ENCODE measurements at places on chromosomes 2 and 18.
A peak's percentile ranks its signal among the peaks of the same experiment; 100 is the strongest.

DNA sequence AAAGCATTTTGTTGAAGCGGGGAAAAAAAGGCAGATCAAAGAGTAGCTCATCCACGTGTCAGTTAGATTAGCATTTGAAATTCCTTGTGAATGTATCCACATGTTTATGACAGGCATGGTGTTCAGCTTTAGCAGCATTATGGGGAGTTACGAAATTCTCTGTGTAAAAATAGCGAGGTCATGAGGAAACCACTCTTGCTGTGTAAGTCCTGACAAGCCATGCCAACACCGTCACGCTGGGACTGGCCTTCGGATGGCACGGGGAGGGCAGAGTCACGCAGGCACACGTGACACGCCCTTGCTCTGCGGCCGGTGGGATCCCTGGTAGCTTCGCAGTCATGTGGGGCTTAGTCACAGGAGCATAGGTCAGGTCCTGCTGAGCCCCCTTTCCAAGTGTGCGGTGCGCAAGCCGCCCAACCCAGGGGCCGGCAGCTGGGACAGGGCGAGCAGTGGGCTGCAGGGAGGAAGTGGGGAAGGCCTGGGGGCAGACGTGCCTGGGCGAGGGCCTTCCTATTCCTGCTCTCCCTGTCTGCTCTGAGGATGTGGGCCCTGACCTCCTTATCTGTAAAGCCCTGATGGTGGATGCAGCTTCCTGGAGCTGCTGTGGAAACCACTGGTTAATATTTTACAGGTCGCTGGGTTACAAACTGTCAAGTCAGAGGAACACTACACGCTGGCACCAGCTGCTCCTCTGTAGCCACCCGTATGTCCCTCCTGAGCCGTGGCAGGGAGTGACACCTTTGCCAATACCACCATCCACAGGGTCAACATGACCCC, 18.0 kb downstream of the MBP start:
- DNase-seq: peak; percentile 98

- no peak for DNase-seq
Measured at GRCh38 chr2:69474688-69475087, 37.5 kb upstream of the NFU1 start.

- DNase-seq: peak; percentile 80
Measured at GRCh38 chr2:26011990-26012856, 21.7 kb upstream of the RAB10 start.

DNA sequence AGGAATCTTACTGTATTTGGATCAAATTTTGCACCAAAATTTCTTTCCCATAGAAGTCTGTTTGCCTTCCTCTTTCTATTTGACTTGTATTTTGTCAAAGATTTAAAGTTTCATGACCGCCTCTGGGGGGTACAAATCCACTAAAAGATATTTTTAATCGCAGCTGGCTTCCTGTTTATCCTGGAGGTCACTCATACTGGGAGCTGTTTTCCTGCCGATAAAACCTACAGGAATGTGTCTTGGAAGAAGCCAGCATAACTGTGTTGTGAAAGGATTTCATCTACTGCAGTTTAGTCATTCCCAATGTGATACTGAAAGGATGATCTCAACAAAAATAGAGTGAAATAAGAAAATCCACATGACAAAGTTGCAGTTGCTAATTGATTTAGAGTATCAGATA, 184.0 kb downstream of the RIT2 start:
- DNase-seq: no peak

GRCh38 chr2:66574701-66575624, 140.0 kb downstream of the MEIS1 start:
- DNase-seq: no peak

DNA sequence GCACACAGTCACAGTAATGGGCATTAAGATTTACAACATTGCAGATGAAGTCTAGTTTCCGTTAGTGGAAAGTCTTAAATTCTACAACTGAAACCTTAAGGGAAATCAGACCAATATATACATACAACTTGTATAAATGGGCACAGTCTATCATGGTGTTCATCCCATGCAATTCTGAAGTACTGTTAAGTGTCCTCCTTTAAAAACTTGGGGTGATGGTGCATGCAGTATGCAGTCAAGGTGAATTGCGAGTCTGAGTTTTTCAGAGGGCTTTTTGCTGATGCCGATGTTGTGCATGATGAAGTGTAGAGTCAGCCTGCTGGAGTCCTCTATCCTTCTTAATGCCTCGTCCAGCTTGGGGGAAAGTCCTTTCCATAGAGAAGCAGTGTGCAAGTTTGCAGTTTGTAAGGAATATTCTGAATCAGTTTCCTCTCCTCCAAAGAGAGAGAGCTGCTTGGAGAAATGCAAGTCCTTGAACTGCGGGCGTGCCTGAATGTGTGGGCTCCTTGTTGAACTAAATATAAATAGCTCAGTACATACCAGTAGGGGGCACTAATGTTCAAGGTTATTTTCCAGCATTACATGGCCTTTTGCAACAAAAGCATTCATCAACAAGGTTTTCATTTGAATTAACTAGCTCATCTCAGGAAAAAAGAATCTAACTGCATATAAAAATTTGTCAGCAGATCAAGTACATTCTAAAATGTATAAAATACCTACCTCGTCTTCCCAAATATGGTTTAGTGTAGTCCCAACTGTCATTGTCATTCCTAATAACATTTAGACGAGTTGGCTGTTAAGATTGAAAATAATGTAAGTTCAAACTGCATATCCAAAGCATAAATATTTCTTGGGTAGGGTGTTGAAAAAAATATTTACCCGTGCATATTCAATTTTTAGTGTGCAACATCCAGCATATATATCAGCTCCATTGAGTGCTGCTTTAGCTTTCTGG, 21.3 kb downstream of the HNRNPLL start:
- no peak for DNase-seq

GRCh38 chr2:206502729-206503128, 59.4 kb downstream of the ADAM23 start:
- DNase-seq: no peak

- peak; percentile 75 for DNase-seq
Measured at GRCh38 chr2:201233192-201233811, 27.0 kb upstream of the CASP8 start.

- no peak for DNase-seq
Measured at GRCh38 chr2:111178730-111179405, 58.2 kb downstream of the BCL2L11 start.

DNA sequence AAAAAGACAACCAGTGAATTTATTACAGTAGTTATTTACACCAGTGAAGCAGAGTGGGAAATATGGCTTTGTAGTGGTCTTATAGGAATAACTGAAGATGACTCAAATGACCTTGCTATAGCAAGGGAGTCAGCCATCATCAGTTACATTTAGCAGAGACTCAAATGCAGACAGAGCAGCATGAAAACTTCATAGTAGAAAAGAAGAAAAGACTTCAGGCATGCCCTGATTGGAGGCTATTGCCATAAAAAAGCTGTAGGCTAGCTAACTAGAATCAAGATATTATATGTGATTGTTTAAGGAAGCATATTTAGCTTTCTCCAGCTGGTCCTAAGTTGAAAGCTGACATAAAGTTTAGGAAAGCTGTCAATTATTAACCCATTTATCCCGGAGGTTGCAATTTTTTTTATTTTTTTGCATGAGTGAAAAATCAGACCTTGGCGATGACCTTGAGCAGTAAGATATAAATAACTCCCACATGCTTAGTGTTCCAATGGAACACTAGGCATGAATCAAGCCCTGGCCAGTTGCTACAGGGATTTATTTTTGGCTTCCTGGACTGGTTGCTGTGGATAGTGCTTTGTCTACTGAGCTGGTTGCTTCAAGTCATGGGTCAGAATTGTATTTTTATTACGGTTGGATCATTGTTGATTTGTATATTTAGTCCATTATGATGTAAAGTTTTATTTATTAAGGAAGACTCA, 675.6 kb upstream of the VRK2 start:
- DNase-seq: no peak

GRCh38 chr2:223897669-223898330, 47.3 kb downstream of the WDFY1 start:
- no peak for DNase-seq

DNA sequence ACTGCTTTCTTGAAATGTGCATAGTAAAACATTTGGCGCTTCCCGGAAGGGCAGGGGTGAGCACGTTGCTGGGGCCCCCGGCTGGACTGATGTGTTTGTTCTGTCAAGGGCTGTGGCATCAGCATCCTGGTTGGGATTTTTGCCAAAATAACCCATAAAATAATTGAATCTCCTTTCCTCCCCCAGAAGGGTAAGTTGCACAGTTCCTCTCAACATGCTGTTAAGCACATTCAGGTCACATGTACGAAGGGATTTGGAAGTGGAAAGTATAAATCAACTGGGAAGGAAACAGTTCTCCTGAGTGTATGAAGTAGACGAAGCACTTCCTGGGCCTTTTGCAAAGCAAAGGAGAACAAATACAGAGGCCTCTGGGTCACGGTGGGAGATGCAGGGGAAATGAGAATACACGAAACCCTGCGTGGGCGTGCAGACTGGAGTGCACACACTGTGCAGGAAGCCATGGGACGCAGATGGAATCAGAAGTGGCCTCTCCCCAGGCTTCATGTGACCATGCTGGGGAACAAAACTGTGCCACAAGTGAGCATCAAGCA, 183.9 kb downstream of the LPIN1 start:
- DNase-seq: no peak

- DNase-seq: no peak
Measured at GRCh38 chr2:36318-36717, 10.0 kb downstream of the FAM110C start.

- no peak for DNase-seq
Measured at GRCh38 chr2:128716299-128716721, 397.6 kb upstream of the HS6ST1 start.

DNA sequence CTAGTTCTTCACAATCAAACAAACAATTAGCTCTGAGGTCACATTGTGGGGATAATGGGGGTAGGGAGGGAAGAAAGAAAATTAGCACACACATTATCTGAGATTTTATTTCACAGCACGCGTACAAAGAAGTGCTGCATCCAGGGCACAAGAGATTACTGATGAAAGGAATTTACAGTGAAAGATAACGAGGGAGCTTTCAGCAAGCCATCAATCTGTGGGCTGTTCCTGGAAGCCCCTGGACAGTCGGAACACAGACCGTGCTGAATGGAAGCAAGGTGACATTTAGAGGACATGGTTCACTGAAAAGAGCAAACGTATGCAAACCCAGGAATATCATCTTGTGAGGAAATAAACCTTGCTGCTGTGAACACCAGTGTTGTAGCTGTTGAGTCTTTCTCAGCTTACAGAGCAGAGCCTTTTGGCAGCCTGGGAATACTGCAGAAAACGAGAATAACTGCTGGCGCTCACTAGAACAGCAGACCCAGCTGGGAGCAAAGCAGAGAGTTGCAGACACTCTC, 63.2 kb downstream of the SCG2 start:
- DNase-seq: no peak

- no peak for DNase-seq
Measured at GRCh38 chr2:215403441-215404347, 32.2 kb downstream of the FN1 start.

GRCh38 chr2:158926478-158926948, 41.9 kb upstream of the TANC1 start:
- DNase-seq: peak; percentile 36

DNA sequence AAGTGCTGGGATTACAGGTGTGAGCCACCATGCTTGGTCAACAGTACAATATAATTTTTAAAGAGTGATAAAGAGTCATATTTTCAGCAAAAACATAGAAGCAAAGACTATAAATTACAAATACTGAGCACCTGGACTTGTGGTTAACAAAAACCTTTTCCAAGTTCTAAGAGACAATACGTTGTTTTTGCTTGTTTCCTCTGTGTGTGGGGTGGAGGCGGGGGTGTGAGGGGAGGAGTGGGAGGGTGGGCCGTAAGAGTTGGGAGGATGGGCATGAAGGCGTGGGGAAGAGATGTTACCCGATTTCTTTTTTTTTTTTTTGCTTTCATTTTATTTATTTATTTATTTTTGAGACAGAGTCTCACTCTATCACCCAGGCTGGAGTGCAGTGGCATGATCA, 78.0 kb upstream of the WIPF1 start:
- no peak for DNase-seq

DNA sequence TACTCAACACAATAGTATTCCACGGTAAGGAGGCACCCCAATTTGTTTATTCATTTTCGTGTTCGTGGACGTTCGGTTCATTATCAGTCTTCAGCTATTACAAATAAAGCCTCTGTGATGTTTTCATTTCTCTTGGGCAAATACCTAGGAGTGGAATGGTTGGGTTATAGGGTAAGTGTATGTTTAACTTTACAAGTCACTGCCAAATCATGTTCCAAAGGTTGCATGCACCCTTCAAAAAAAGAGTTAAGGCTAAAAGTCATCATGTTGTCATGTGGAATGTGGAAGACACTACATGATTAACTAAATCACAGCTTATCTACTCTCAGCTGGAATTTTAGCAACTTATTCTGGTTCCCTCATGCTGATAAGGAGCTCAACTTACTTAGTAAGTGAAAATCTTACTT, 15.8 kb downstream of the INO80C start:
- no peak for DNase-seq

- no peak for DNase-seq
Measured at GRCh38 chr18:67935638-67936037, 419.1 kb upstream of the DSEL start.

DNA sequence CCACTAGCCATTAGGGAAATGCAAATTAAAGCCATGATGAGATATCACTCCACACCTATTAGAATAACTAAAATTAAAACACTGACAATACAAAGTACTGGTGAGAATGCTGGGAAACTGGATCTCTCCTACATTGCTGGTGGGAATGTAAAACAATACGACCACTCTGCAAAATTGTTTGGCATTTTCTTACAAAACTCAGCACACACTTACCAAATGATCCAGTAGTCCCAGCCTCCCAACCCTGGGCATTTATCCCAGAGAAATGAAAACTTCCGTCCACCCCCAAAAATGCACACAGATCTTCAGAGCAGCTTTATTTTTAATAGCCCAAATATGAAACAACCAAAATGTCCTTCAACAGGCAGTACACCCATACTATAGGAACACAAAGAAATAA, 8.9 kb upstream of the TMSB10 start:
- no peak for DNase-seq

GRCh38 chr2:46852598-46852997, 63.0 kb downstream of the MCFD2 start:
- no peak for DNase-seq

- DNase-seq: no peak
Measured at GRCh38 chr2:8608411-8608954, 73.4 kb upstream of the ID2 start.

GRCh38 chr2:27185331-27186026, 26.4 kb upstream of the ATRAID start:
- DNase-seq: no peak

DNA sequence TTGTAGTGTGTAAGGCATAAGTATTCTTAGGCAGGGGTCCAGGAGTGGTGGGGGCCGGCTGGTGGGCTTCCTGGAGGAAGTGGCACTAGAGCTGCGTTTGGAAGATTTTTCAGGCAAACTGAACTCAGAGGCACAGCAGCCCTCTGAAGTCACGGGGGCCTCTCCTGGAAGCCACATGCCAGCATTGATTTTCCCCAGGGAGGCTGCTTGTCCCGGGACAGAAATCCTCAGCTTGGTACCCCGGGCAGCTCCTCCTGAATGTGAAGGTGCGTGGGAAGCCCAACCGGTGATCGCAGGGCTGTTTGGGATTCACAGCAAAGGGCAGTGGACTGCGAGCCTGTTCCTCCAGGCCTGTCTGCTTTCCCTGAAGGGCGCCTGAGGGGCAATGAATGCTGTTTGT, 1.6 kb upstream of the PDIA6 start:
- no peak for DNase-seq

GRCh38 chr2:9675415-9676351, 44.9 kb upstream of the YWHAQ start:
- peak; percentile 69 for DNase-seq

GRCh38 chr2:152344579-152345195, 9.7 kb downstream of the FMNL2 start:
- no peak for DNase-seq

- no peak for DNase-seq
Measured at GRCh38 chr18:31688606-31689005, 4.2 kb upstream of the B4GALT6 start.

Data from epithelial cell of prostate (primary cell).